ENCODE measurements at places on chromosomes 1 and 21.

DNA sequence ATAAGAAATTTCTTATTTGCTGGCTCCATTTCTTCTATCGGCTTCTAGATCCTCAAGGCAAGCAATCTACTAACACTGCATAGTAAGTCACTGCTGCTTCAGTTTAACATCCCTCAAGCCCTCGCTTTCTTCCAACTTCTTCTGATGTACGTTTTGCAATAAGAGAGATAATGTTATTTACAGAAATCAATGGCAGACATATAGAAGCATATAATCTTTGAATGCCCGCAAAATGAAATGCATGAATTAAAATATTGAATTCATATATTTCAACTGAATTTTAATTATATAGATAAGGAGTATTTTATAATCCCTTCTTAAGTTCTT is 143.8 kb downstream of the KCTD3 start:
- no peak for DNase-seq

GRCh38 chr1:17191990-17192242 is 13.0 kb upstream of the PADI1 start:
- no peak for DNase-seq

DNA sequence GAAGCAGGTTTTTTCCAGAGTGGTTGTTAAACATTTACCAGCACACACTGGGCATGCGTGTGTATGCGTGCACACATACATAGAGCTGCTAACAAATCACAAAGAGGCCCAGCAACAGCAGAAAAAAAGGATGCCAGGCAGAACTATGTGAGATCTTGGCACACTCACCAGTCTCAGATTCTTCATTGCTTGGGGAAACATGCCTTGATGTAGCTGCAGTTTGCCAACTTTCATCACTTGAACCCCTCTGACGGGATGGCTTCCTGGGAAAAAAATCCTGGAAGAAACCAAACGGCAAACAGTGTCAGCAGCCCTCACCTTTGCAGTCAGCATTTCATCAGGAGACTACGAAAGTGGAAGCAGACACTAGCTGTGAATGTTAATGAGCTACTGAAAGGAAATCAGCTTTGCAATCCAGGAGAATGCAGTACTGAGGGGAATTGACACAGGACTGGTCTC is 609.1 kb downstream of the KIF26B start:
- no peak for DNase-seq

- DNase-seq: no peak
These were observed 21.5 kb upstream of the SPATC1L start for GRCh38 chr21:46205766-46206162.

Data from effector memory CD4-positive, alpha-beta T cell (primary cell).